ENCODE measurements at places on chromosomes 1 and 21.
A peak's percentile ranks its signal among the peaks of the same experiment; 100 is the strongest.

DNA sequence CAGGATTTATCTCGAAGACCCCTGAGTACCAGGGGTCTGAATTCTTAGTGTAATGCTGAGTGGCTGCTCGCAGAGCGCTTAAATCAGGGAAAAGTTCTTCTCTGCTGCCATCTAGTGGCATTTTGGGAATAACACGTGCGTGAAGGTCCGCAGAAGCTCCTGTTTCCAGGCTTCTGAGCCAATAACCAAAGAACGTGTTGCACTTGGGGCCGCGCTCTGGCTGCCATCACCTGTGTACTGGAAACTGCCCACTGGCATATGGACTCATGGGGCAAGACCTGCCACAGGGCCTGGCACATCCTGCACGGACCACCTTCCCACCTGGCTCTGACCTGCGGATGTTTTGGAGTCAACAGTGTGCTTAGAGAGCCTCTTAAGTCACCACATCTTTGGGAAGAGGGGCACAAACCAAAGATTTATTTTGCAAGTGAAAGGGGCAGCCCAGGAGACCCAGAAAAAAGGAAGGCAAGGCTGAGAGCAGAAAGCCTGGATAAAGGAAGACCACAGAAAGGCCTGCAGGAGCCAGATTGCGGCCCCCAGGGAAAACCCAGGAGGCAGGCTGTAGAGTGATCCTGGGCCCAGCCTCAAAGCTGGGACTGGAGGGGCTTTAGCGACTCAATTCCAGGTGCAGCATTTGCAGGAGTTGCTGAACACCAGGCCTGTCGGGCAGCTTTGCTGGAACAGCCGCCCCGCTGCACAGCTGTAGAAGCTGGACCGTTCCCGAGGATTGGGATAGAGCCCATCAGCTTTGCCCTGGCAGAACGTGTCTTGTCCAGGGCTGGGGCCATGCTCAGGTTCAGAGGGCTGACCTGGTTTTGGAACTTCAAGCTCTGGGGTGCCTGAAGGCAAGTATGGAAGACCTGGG lies 13.0 kb downstream of the CHIT1 start:
- DNase-seq = peak; percentile 82

DNA sequence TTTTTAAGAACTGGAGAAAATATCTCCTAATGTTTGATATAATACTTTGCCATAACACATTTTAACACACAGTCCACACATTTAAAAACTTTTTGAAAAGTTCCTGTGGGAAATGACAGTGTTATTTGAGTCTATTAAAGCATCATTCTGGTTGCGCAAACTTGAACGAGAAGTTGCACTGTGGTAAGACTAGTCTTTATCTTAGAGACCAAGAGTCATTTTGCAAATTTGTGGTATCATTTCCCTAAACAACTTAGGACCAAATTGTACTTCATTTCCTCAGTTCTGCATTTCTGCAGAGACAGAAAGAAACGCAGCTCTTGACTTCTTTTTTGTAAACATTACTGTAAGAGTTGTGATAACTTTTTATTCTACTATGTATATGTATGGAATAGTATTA lies at the start of gene RGS18:
Gene RGS18, plus strand, starts transcription at position 282 of the 400 bp plus-strand sequence. CDS start 176 bp downstream, outside the sequence.
- DNase-seq = no peak

DNA sequence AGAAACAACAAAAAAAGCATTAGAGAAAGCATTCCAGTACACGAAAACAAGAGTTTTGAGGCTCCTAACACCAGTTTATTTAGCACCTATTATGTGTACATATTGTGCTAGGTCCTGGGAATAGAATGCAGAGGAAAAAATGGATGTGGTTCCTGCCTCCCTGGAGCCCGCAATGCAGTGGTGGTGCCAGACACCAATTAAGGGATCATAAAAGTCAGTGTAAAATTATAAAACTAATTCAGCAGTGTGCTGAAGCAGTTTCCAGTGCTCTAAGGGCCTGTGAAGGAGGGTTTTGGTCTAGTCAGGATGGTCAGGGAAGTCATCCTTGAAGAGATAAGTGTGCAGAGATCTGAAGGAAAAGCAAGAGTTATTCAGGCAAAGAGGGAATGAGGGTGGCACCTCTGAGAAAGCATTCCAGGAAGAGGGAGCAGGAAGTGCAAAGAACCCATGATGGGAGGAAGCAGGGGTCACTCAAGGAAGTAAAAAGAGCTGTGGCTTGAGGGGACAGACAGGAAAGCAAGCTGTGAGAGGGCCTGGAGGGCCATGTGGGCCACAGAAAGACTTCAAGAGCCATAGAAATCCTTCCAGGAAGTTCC lies 65.2 kb upstream of the IFNLR1 start:
- DNase-seq = no peak

DNA sequence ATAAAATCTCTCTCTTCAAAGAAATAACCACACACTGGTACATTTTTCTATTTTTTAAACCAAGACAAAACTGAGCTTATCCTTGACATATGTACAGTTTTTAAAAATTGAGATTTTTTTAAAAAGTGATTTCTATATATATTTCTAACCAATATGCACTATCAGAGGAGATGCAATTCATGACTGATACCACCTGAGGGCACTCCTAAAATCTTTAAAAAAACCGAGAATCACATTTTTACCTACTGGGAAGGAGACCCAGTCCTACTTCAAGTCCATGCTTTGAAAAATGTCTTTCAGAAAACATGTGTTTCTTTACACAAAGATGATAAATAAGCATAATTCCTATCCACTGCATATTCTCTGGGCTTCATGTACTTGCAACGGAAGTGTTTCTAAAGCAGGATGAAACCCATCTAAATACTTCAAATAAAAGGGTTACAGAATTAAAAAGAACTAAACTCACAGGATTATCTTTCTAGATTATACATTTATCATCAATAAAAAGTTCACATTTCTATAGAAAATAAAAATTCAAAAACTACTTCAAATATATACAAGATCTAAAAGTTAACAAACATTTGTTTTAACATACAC lies 98.6 kb downstream of the ENAH start:
- DNase-seq = peak; percentile 31

GRCh38 chr1:42966688-42967612 lies 8.3 kb upstream of the SLC2A1 start:
- DNase-seq = peak; percentile 98

- DNase-seq = no peak
Measured at GRCh38 chr1:61708953-61709907, 15.7 kb downstream of the TM2D1 start.

DNA sequence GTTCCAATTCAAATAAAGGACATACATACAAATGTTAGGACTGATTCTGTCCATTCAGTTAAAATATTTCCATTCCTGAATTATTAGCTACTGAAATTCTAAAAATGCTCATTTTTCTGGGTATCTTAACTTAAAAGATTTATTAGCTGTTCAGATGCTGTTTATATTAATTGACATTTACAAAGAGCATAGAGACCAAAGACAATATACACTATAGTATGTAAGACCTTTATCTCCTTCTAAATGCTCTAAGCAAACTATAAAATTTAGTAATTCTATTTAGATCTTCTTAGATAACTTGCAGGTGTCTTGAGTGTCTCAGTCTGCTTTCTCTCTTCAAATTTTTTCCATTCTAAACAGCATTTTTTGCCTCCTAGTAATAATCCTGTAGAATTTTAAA lies 39.3 kb downstream of the VAMP4 start:
- no peak for DNase-seq

DNA sequence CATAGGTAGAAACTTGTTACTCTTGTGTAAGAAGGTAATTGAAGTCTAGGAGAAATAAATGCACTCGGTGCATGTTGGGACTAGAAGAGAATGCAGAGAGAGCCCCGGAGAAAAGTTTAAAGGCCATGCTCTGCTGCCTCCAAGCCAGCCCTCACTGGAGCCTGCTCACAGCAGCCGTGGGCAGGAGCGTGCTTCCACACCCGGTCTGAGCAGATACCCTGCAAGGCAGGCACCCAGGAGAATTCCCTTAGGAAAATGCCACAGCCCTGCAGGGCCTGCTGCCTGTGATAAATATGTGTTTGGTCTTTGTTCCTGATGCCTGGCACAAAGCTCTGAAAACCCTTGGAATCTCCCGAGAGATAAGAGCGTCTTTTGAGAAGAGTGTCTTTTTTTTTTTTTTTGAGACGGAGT lies 22.8 kb downstream of the C2CD2 start:
- DNase-seq = no peak

DNA sequence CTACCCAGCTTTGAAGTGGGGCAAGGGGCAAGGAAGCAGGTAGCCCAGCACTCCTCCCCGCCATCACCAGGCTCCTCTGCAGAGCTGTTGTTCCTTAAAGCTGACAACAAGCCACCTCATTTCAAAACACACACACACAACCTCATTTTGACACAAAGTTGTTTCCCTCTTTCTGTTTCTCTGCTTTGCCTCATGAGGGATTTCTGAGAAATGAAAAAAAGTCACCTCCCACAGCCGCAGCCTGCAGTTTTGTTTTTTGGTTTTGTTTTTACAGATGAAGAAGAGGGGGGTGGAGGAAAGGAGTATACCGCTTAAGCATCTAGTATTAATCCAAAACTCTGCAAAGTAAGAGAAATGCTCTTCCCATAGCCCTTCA lies 12.1 kb downstream of the MCL1 start:
- DNase-seq = peak; percentile 74

GRCh38 chr1:177311111-177311510 lies 140.4 kb downstream of the BRINP2 start:
- DNase-seq = no peak

DNA sequence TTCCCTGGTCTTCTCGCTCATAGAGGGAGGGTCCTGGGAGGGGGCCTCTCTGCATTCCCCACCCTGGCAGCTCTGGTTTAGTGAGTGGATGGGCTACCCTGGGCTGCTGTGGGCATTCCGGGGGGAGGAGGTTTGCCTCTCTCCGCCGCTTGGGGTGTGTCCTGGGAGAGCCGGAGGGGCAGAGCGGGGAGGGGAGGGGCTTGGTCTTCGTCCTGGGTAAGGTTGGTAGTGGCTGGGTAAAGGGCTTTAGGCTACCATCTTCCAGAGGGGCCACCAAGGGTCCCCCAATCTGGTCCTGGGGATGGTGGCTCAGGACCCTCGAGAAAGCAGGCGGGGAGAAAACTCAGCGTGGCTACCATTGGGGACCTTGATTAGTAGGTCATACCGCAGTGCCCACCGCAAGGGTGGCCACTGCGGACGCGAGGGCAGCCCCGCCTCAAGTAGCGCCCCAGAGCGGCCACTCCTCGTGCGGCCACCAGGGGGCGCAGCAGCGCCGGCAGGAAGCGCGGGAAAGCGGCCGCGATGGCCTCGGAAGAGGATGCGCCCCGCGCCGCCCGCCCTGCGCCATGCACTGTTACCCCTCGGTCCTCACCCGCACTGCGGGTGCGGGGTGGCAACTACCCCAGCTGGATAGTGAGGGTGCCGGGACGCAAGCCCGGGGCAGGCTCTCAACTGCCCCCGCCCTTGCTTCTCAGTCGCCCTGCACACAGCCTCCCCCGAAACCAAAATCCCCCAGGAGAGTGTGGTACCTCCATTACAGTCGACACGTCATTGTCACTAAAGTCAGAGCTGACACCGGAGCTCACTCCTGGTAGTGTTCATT lies 44.1 kb upstream of the SLC25A33 start:
- peak; percentile 80 for DNase-seq

GRCh38 chr1:227562933-227563323 lies 428 bp upstream of the ZNF678 start:
- no peak for DNase-seq

- DNase-seq = no peak
Measured at GRCh38 chr1:209265301-209265700, 318.2 kb upstream of the CAMK1G start.

DNA sequence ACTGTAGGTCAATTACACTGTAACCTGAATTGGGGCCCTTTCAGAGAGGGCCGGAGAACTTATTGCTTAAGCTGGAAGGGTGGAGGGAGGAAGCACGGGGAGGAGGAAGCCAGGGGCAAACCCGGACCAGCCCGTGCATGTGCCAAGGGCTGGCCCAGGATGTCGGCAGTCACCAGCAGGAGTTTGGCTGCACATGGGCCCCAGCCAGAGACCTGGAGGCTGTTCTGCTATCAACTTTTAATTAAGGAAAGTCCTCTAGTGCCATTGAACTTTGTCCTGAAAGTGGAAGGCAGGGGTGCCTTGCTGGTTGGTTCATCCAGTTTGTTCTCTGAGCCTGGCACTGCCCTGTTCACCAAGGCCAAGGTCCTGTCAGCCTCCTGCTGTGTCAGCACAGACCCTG lies 200.8 kb upstream of the VAMP3 start:
- DNase-seq = no peak

GRCh38 chr1:6208723-6209660 lies 3.1 kb downstream of the RNF207 start:
- peak; percentile 89 for DNase-seq

DNA sequence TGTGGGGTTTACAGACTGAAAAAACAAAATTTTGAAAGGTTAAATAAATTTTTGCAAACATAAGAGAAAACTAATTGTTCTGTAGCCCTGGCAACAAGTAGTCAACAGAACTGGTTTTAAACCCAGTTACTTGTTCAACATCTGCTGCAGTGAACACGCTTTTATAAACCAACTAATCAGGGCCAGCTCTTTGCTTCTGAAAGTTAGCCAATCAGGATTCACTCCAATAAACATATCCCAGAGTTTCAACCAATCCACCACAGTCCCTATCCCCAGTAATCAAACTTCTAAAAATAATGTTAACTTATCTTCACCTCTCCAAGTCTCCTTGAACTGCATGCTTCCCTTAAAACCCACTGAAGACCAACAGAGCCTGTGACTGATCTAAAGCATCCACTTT lies 306.6 kb downstream of the CTH start:
- DNase-seq = no peak
